ELF-1 (cell line): ENCODE measurements at places on chromosomes 1 and 21.

GRCh38 chr1:154998201-154998780 is 4.3 kb upstream of the ZBTB7B start:
- DNase-seq, result no peak

DNA sequence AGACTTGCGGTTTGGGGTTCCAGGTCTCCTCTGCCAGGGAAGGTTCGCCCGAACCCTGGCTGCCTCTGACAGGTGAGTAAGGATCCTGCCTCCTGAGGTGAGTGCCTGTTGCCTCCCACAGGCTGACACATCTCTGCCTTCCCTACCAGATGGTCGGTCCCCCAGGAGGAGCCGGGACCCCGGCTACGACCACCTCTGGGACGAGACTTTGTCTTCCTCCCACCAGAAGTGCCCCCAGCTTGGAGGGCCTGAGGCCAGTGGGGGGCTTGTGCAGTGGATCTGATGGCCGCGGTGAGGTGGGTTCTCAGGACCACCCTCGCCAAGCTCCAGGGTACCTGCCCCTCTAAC is 7.6 kb downstream of the PERM1 start:
- no peak for DNase-seq

GRCh38 chr1:30965924-30966599 is 57.5 kb upstream of the SDC3 start:
- DNase-seq, result no peak

- DNase-seq, result no peak
These were observed 13.6 kb downstream of the ATP1B1 start for GRCh38 chr1:169120066-169120465.

DNA sequence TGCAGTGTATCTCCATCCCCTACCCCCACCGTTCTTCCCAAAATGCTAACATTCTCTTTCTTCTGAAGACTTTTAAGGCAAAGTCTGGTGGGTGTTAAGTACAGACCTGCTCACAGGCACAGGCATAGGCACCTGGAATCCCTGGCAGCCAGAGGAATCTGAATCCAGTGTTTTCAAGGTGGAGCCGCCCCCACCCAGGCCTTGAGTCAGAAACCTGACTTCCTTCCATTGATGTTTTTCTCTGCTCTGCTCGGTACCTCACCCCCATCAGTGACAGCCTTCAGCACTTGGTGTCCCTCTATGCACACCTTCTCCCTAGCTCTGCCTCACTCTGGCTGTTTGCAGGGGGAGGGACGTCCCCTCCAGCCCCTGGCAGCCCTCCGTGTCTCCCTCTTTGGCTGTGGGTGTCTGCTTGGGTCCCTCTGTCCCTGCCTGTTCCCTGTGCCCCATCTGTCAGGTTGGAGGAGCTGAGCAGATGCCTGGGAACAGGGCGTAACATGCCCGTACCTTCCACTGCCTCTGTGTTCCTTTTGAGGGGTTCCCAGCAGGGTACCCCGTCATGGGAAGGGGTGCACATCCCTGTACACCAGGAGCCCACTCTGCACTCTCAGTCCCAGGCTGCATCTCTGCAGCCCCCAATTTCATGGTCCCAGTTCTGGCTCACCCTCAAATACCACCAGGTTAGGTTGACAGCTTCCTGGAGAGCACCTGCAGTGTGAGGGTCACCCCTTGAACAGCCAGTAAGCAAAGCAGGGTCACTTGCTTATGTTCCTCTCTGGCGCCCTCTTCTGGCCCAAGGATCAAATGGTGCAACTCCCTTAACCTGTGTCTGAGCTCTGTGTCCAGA is 6.7 kb downstream of the NCDN start:
- DNase-seq, result peak; percentile 84

DNA sequence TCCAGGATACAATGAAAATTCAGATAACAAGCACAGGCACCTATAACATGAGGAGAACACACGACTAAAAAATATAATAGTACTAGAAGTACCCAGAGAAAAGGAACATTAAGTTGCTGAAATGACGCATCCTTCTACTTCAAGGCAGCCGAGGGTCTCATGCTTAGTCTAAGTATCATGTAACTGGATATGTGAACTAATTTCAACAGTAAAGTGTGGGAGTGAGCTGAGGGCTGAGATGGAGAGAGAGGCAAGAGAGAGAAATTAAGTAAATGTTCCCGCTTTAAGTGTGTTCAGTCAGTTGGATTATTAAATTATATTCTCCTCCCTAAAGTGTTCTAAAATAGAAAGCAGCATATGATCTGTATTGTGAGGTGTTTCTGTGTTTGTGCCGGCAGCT is 152.2 kb upstream of the KRTAP19-8 start:
- DNase-seq, result no peak

DNA sequence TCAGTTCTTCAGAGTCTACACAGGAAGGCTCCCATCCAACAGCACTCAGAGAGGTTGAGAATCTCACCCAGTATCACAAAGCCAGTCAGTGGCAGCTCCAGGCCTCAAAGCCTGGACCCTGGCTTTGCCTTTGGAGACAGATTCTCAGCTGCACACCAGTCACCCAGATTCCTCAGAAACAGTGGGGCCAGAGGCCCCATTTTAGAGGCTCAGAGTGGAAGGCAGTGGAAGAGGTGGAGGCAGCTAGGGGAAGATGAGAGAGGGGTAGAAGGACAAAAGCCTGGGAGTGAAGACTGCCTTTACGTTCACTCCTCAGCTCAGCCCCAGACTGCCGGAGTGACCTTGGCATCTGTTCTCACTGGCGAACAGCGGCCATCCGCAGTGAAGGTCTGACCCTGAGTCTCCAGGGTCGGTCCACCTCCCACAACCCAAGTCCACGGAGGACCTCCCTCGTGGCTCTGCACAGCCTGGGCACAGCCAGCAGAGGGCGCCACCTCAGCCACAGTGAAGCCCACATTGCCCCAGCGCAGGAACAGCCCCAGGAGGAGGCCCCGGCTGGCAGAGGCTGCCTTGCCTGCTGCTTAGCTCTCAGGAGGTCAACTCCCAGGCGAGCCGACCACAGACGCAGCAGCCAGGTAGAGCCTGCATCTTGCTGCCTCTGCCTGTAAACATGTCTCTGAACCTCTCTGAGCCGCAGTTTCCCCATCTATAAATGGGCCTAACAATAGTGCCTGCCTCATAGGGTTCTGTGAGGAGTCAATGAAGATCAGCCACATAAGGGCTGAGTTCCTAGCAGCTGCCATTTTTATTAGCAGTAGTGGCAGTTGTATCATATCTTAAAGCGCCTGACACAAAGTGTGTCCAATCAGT is 5.9 kb upstream of the FNDC5 start:
- peak; percentile 73 for DNase-seq

GRCh38 chr1:214506972-214507431 is 44.4 kb downstream of the PTPN14 start:
- DNase-seq, result no peak

DNA sequence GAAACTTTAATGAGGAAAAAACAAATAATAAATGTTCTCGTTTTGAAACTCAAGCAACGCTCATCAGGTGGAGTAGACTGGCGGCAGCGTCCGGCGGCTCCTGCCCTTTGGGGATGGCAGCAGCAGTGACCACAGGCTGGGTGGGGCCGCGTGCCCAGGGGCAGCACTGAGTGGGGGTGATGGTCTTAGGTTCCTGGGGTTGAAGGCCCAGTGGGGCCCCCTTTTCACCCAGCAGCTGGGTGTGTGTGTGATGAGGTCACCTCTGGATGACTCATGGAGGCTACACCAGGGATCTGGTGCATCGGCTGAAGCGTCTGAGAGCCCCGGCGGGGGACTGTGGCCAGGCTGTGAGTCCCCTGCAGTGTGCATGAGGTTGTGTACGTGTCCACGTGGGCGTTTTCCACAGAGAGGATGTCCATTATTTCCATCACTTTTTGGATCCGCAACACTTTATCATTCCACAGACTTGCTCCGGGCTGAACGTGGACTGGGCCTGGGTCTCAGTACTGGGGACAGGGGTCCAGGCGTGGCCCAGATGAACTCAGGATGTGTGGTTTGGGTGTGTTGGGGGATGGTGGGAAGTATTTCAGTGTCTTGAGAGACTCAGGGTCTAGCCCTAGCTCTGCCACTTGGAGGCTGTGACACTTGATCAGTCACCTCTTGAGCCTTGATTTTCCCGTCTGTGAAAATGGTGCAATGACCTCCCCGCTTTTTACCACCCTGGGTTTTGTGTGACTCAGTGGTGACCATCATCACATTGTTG is 25.6 kb downstream of the LDLRAP1 start:
- DNase-seq, result peak; percentile 56

- DNase-seq, result peak; percentile 75
These were observed 155.2 kb downstream of the PEX14 start for GRCh38 chr1:10629816-10630571.

DNA sequence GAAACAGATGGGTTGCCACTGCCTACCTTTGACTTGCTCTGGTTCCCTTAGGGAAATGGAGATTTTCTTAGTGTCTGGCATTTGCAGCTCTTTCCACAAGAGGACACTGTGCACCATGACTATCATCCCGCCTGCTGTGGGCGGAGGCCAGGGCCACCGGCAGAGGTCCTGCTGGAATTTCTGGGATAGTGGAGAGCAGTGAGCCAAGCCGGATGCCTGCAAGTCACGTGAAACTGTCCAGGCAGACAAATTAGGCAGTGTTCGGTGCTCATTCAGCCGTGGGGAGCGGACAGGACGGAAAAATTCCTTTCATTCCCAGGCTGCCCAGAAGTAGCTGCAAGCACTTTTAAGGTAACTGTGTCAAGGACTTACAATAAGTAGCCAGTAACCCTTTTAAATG is 43.4 kb downstream of the IGSF5 start:
- DNase-seq, result peak; percentile 97

GRCh38 chr1:19682257-19682656 is 17.6 kb downstream of the HTR6 start:
- DNase-seq, result no peak

GRCh38 chr1:64005801-64006200 is 197.6 kb upstream of the UBE2U start:
- DNase-seq, result no peak

DNA sequence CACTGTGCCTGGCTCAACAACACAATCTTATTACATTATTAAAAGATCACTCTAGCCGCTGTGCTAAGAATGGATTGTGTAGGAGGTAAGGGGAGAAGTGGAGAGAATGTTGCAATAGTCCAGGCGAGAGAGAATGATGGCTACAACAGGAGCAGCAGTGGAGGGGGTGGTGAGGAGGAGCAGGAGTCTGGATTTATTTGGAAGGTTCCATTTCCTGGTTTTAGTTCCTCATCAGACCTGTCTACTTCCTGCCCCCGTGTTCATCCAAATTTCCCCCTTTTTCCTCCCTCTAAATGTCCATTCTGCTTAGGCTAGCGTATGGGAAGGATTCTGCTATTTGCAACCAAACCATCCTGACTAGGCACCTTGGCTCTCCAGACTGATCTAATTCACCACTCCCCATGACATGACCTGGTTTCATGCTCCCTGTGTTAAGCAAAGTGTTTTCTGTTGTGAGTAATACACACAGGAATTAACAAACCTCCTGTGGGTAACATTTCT is 35.1 kb upstream of the EYA3 start:
- no peak for DNase-seq

GRCh38 chr1:175689396-175689795 is 54.0 kb downstream of the TNR start:
- DNase-seq, result no peak

DNA sequence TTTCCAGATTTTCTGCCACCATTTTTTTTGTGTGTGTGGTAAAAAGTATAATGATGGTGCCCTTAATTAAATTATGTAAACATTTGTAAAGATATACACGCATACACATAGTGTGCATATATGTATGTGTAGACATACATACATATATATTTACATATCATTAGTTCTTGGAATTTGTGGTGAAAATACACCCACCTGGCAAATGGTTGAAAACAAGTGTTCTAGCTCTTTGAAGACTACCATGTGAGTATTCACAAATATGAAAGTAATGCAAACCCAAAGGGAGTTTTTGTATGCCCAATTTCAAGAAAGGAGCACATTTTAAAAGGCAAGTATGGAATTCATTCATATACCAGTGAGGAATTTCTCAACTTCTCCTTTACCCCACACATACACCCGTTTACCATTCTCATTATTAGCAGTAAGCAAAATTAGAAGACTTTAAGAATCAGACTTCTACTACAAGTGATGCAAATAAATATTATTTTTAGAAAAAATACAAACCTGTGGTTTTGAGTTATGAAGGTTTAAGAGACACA is 8.0 kb downstream of the RABGAP1L start:
- no peak for DNase-seq

DNA sequence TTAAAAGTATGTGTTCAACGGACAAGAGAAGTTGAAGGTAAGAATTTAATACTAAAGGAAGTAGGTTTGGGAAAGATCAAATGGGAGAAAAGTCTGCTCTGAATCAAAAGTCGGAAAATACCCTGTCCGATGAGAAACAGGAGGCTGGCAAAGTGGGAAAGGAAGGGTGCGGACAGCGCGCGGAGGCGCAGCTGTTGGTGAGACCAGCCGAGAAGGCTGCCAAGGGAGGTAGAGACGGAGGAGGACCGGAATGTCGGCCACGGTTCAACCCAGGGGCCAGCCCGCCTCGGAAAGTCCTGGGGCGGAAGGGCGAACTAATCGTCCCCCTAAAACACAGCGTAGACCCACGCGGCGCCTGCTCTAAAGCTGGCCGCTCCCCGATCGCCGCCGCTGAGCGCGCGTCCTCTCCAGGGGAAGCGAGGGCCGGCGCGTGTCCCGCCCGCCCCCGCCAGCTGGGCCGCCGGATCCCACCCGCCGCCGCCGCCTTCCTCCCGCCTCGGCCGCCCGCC is 639 bp upstream of the SPATA1 start:
- DNase-seq, result peak; percentile 63

DNA sequence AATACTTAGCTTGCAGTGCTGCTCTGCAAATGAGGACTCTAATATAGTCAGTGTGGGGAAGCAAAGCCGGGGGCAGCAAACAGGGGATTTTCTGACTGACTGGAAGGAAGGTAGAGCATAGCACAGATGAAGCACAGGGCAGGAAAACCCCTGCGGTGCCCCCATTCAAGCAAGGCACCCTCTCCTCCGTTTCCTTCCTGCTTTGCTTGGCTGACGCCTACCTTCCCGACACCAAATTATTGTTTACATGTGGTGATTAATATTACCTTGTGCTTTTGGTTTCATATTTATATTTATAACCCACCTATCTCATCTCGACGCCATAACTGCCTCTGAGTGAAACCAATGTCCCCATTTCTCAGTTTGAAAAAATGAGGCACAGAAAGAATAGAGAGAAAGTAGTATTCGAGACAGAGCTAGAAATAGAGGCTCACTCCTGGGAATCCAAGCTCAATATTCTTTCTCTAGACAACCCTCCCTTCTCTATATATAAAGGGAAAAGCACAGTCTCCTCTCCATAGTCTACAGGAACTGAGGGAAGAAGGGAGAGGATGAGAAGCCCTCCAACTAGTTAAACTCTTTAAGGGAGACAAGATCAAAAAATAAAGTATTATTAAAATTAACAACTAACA is 41.3 kb downstream of the PIK3C2B start:
- DNase-seq, result no peak

DNA sequence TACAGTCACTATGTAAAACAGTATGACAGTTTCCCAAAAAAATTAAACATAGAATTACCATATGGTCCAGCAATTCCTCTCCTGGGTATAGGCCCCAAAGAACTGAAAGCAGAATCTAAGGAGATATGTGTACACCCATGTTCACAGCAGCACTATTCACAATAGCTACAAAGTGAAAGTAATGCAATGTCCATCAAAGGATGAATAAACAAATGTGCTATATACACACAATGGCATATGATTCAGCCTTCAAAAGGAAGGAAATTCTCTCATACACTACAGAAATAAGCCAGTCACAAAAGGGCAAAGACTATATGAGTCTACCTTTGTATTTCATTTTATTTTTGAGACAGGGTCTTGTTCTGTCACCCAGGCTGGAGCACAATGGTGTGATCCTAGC is 120.4 kb downstream of the TOMM20 start:
- DNase-seq, result no peak
